ENCODE measurements at places on chromosomes 2 and 18.

GRCh38 chr2:70084973-70085710 lies 2.1 kb upstream of the PCBP1 start:
- peak; percentile 75 for DNase-seq

DNA sequence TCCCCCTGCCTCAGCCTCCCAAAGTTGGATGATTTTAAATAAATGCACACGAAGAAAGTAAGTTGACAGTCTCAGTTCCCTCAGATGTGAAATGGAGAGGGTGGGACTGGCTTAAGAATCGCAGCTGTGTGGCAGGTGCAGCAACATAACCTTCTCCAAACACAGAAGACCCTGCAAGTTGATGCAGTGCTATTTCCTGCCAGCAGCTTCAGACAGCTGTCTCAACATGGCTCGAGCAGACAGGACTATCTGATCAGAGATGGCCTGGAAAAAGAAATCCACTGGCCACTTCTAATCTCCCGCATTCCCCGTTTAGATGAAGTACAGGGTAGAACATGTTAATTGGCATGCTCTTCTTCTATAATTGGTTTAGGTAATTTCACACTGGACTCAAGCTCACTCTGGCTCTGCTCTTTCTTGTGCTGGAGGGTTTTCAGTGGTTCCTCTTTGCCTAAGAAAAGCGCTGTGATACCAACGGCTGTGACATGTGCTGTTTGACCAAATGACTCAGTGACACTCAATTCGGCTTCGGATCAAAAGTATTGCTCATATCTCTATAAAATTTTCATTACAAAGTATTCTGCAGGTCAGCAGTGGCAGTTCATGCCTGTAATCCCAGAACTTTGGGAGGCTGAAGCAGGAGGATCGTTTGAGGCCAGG lies 40.2 kb downstream of the MYOM1 start:
- no peak for DNase-seq

GRCh38 chr2:108407864-108408729 lies 30.3 kb downstream of the SULT1C4 start:
- DNase-seq: no peak

DNA sequence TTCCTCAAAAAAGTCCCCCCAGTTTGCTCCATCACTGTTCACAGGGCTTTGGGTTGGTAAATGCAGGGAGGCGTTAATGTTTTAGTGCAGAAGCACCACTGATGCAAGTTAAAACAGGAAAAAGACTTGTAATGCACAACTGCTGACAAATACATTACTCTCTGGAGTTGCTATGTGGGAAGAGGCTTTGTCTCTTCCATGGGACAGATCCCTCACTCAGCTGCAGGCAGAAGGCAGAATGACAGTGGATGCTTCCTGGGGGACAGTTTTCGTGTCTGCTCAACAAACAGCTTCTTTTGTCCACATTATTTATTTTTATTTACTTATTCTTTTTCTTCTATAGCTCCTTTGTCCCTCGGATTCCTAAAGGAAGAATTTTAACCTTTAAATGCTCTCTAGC lies 22.7 kb upstream of the KCNE4 start:
- DNase-seq: no peak

- peak; percentile 77 for DNase-seq
Observed at GRCh38 chr18:13570856-13571495, 155.4 kb downstream of the FAM210A start.

DNA sequence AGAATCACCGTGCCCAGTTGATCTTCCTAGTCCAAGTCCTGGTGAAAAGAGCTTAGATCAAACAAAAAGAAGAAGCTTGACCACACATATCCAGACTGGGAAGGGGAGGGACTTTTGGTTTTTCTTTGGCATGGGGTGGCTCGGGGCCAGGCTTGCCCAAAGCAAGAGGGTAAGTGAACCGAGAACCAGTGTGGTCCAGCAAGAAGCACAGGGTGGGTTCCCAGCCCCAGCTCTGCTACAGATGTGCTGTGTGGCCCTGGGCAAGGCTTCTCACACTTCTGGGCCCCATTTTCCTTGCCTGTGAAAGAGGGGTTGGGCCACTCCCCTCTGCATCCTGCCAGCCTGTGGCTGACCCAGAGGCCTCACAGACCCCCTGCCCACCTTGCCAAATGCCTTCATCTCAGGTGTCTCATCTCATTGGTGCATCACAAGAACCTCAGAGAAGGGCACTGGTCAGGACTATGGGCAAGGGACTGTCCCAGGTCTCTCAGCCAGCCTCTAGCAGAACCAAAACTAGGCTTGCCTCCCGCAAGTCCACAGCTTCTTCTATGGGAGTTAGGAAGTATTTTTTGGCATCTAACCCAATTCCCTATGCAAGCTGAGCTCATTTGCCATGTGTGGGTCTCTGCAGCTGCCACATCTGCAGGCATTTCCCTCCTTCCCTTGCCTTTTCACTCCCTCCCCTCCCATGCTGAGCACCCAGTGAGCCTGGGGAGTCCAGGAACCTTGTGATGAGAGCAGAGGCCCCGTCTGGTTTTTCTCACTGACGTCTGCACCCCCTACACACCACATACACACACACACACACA lies 6.9 kb downstream of the ATP6V1B1 start:
- DNase-seq: no peak

All from activated CD8-positive, alpha-beta T cell treated with anti-CD3 and anti-CD28 coated beads for 36 hours (primary cell).